LNCaP clone FGC (cell line): ENCODE measurements at places on chromosomes 4 and X.
A peak's percentile ranks its signal among the peaks of the same experiment; 100 is the strongest.

DNA sequence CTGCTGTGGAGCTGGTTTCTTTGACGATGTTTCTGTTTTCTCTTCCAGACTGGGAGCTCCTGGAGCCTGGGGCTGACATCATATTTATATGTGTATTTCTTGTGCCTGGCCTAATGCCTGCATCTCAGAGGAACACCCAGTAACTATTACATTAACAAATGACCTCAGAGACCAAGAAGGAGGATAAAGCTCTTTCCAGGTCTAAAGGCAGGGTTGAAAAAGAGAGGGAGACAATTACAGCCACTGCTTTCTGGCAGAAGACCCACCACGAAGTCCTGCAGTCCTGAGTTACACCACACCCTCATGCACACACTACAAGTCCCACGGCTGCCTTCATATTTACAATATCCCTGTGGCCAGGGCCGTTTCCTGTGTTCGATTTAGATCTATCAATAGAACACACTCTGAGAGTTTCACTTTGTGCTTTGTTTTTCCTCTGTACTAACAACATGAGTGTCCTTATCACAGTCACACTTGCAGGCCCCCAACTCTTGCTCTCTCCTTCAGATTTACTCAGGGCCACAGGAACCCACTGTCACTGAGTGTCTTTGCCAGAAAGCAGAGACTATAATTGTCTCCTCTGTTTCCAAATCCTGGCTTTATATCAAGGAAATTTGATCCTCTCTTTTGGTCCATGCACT, 535.5 kb downstream of the MID1IP1 start:
- DNase-seq = peak; percentile 25

DNA sequence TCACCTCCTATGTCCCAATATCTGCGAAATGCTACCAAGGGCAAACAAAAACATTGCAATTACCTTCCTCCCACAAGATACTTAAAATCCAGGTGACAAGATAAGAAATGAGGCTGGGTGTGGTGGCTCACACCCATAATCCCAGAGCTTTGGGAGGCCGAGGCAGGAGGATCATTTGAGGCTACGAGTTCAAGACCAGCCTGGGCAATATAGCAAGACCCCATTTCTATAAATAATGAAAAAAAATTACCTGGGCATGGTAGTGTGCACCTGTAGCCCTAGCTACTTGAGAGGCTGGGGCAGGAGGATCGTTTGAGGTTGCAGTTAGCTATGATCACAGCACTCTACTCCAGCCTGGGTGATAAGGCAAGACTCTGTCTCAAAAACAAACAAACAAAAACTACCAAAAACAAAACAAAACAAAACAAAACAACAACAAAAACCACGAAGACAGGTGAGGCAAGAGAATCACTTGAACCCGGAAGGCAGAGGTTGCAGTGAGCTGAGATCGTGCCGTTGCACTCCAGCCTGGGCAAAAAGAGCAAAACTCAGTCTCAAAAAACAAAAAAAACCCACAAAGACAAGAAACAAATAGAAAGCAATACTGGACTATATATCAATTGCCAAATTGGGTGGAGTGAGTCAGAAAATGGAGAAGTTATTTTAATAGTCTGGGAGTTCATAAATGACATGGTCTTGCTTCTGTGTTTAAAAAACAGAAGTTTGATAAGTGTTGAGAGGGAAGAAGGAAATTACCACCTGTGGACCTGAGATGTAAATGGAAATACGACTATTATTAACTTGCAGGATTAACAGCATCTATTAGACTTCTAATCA, 176.5 kb downstream of the FBXW7 start:
- no peak for DNase-seq

DNA sequence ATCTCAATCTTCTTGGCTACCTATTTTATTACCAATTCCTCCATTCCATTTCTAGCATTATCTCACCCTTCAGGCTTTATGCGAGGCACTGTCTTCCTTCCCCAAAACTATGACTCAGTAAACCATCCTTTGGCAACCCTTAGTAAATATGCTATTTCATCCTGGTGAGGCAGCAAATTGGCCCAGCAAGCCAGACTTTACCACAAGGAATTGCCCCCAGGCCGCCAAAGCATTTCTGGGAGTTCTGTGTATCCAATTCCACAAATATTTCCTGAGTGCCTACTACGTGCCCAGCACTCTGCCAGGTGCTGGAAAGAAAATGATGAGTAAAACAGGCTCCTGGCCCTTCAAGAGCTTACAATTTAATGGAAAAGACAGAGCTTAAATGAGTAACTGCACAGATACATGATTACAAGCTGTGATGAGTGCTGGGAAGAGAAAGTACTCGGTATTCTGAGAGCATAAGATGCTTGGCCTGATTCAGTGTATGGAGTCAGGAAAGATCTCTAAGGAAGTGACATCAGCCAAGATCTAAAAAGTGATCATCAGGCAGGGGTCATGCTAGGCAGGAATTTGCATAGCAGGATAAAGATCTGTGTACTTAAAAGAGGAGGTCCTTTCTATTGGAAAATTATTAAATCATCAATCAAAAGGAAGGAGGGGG, 193.8 kb downstream of the ADAMTS3 start:
- DNase-seq = no peak

GRCh38 chr4:16250661-16251365, 24.5 kb upstream of the TAPT1 start:
- DNase-seq = no peak

- no peak for DNase-seq
Measured at GRCh38 chrX:48560681-48561080, 13.6 kb upstream of the RBM3 start.

GRCh38 chr4:113811359-113811758, 49.8 kb upstream of the CAMK2D start:
- DNase-seq = no peak

- DNase-seq = no peak
Measured at GRCh38 chr4:10701702-10702460, 17.3 kb upstream of the CLNK start.

GRCh38 chr4:79455216-79455615, 47.2 kb upstream of the GK2 start:
- no peak for DNase-seq

- DNase-seq = no peak
Measured at GRCh38 chrX:54794028-54794427, 4.0 kb downstream of the ITIH6 start.

DNA sequence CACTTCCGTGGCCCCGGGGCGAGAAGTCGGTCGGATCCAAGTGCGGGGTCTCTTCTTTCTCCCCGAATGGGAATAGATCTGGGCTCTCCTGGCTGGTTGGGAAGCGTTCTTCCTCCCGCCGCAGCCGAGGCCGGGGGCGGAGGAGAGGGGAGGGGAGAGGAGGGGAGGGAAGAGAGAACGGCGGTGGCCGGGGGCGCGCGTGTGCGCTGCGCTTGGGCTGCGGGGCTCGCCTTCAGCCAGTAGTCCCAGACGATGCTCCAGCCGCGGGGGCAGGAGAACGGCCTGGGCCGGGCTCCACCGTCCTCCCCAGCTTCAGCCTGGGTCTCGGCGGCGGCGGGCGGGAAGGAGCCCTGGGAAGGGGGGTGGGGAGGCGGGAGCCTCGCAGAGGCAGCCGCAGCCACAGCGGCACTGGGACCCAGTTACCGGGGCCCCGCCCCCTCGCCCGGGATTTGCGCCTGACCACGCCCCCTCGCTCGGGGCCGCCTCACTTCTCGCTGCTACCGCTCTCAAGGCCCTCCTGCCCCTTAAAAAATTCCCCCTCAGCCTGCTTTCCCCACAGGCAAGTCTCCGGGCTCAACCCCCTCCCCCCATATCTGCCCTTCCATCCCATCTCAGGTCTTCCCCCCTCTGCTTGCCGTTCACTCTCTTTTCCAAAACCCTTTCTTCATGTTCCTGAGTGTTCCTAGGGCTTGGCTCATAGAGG, at the start of gene FGD1:
Gene FGD1 (minus strand): TSS at position 421 of the 703 bp plus-strand sequence. CDS start 802 bp downstream, outside the sequence.
- no peak for DNase-seq

GRCh38 chr4:186297013-186297645, 31.1 kb downstream of the F11 start:
- DNase-seq = peak; percentile 49

- no peak for DNase-seq
Measured at GRCh38 chrX:24662352-24662751, 15.2 kb upstream of the PCYT1B start.

DNA sequence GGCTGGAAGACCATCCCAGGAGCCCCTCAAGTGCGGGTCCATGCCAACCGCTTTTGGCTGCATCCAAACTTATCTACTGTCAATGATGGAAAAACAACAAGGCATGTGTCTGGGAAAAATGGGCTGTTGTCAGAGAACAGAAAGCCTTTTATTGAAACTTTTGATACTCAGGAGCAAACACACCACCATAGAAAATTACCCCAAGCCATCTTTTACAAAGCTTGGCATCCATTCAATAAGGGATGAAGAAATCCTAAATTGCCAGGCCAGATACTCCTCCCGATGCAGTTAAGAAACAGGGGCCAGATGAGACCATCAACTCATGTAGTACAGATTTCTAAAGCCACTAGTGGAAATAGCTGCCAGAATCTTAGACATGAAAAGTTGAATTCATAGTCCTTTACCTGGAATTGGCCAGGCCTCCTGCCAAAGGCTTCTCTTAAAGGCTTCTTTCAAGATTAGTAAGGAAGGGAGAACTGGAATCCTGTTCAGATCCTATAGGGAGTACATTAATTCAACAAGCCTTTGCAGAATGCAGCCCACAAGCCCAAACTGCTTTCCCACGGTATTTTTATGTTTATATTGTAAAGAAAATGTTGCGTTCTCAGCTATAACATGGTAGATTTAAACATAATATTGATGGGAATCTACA, 145.4 kb upstream of the MAP3K15 start:
- no peak for DNase-seq

DNA sequence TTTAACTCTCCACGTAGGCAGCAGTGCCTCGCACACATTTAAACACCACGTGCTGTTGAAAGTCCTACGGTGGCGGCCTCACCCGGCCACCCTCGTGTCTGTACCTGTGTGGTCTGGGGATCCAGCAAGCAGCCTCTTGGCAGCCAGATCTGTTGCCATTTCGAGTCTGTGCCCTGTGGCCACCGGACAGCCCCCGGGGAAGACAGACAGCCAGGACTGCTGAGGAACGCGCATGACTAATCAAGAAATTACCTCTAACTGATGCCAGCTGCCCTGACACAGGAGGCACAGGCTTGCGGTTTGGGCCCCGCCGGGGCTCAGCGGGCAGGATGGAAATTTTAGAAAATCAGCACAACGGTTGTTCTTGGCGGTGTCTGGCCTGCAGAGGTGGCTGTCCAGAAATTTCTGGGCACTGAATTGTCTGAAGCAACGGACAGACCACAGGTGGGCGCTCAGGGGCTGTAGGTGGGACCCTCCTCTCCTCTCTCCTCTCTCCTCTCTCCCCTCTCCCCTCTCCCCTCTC, 15.6 kb upstream of the ASMTL start:
- DNase-seq = no peak

DNA sequence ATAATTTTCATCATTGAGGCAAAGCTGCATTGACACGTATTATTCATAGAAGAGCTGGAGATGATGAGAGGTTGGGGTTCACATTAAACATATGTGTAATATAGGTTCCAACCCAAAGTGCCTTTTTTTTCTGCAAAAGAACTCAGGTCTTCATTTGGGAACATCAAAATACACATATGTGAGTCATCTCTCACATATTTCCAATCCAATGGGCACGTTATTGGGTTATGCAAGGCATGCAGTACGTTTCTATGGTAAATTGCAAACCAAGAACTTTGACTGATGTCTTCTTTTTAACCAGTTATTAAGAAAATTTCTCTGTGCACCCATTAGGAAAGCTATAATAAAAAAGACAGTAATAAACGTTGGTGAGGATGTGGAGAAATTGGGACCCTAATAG, 150.3 kb upstream of the FAM9B start:
- no peak for DNase-seq

- DNase-seq = no peak
Measured at GRCh38 chrX:6292599-6292998, 63.9 kb upstream of the NLGN4X start.

GRCh38 chr4:94409962-94410361, 41.8 kb upstream of the PDLIM5 start:
- no peak for DNase-seq

GRCh38 chr4:92305148-92305877, 1.5 kb downstream of the GRID2 start:
- DNase-seq = no peak

DNA sequence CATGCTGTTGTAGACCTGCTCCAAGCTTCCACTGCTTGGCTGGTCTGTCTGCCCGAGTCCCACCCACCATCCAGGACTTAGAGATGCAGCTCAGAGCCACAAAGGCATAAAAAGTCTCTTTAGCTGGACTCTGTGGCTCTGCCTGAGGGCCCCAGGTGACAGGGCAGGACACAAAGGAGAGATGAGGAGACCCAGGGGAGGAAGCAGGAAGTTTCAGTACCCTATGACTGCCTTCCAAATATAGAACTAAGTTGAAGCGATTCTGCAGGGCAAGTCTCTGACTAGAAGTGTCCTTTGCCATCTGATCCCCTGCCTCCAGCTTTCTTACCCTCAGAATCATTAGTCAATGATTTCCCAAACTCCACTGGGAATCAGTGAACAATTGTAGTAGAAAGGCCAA, 11.2 kb upstream of the CXCR3 start:
- DNase-seq = no peak

DNA sequence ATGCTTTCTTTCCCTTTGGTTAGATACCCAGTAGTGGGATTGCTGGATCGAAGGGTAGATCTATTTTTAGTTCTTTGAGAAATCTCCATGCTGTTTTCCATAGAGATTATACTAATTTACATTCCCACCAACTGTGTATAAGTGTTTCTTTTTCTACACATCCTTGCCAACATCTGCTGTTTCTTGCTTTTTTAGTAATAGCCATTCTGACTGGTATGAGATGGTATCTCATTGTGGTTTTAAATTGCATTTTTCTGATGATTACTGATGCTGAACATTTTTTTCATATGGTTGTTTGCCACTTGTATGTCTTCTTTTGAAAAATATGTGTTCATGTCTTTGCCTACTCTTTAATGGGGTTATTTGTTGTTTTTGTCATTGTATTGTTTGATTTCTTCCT, 6.6 kb upstream of the AGA start:
- no peak for DNase-seq

DNA sequence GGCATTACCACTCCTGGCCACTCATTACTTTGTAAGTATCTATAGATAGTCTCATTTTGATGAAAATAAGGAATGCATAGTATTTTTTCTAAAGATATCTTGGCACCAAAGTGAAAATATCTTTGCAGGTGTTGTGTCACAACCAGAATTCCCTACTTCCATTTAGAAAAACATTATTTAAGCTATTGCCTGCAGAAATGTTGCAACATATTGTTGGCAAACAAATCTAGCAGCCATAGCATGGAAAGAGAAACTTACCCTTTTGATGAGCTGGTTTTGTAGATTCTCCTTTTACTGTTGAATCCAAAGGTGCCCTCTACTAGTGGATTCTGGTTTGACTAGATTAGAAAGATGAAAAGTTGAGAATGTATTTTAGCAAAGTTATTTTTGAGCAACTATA, 138.8 kb downstream of the AREG start:
- DNase-seq = no peak

DNA sequence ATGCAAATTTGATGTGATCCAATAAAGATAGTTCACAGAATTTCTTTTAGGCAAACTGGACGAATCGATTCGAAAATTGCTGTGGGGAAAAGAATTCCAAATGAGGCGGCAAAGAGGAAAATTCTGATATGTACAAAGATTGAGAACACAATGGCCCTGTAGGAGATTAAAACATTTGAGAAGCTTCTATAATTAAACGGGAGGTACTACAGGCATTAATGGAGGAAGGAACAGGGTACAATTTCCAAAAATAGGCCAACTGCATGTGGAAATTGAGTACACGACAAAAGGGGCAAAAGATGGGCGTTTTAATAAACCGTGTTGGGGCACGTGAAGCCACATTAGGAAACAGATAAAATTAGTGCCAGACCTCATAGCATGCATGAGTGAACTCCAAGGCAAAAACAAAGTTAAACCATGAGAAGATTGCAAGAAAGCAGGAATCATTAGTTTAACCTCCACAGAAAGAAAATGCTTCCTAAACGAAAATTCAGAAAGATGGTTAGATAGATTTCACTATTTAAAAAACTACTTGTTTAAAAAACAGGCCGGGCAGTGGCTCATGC, 68.4 kb downstream of the DHRSX start:
- no peak for DNase-seq
